Motor neuron (in vitro differentiated cells): ENCODE measurements at places on chromosomes 4 and X. TPM values are rescaled to one million over a fixed set of nuclear protein-coding genes. Genes with fewer than 3 reads are reported as not detected.

DNA sequence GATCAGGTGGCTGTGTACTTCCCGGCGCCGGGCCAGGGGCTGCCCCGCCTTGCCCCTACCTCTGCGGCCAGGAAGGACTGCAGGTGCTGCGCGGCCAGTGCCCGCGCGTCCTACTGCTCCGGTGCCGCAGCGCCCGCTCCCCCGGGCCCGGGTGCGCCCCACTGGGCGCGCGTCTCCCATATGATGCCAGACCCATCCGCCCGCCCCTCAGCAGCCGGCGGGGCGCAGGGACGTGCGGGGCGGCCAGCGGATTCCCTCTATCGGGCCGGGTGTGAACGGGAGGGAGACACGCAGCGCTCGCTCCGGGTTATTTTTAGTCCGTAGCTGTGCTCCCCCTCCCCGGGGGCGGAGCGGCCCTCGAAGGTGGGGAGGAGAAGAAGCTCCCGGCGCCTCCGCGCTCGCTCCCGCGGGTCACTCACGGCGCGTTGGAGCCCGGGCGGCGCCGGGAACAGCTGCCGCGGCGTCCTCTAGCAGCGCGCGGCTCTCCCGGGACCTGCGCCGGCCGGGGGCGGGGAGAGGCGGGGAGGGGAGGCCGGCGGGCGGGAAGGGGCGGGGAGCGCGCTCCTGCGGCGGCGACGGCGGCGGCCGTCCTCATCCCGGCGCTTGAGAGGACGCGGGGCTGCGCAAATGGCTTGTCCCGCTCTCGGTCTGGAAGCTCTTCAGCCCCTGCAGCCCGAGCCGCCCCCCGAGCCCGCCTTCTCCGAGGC is 103.6 kb downstream of the UCHL1 start:
- ATAC-seq, result peak; percentile 85

- ATAC-seq, result no peak
Measured at GRCh38 chr4:36568575-36568974, 287.2 kb downstream of the DTHD1 start.

DNA sequence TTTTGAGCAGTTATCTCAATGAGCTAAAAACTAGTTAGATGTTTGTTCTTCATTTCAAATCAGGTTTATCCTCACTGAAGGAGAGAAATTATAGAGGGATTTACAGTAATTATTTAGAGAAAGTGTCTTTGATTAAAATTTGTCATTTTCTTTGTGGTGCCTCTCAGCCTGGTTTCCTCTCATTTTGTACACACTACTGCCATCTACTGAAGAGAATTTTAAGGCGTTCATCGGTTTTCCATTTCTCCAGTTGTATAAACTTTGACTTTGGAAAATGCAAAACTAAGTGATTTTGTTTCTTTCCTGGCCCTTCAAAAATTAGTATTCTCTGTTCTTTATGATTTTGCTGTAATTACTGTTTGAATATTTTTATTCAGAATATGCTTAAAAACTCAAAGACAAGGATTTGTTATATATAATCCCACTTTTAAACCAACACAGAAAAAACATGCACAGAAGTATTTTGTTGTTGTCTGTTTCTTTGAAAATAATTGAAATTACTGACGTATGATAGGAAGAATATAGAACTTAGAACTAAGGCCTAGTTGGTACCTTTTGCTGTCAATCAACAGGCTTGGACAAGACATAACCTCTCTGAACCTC is 34.4 kb upstream of the ANXA3 start:
- ATAC-seq, result peak; percentile 63

GRCh38 chr4:124201636-124202035 is 510.9 kb downstream of the ANKRD50 start:
- ATAC-seq, result no peak

GRCh38 chr4:40492691-40493090 is 137.0 kb downstream of the RBM47 start:
- no peak for ATAC-seq

DNA sequence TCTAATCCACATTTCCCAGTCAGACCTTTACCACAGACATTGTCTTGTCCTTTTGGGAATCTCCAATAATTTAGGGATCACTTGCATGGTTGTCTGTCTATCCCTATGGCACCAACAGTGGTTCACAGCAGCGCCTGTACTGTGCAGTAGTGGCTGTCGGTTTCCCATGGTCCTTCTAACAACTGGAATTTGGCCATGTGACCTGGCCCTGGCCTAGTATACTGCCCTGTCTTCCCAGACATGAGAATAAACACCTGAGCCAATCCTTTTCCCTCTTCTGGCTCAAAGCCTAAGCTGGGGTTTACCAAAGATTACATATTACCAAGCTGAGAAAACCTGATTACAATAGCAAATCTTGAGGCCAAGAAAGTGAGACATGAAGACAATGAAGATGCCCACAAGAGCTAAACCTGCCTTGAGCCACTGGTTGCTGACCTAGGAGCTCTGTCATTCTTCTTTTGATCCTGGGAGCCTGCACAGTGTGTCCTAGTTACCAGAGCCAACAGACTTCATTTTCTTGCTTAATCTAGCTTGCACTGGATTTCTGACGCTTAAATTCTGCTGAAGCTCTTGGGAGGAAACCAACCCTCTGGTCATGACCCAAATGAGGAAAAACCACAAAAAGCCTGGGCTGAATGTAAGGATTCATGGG is 92.1 kb downstream of the SCD5 start:
- no peak for ATAC-seq

DNA sequence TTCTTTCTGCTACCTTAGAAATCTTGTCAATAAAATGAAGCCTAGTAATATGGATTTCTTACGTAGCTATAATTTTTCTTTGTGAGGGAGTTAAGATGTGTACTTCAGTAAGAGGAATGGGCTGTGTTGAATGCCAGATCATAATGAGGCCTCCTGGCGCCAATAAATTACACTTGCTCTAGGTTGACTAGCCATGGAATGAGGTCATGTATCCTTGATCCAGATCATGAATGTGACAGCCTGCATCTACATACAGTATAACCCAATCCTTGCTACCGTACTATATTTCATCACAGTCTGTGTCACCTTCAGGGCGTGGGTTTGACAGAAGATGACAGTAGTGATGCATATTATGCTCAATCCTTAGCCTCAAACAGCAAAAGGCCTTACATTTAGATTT is 36.2 kb downstream of the NHS start:
- ATAC-seq, result peak; percentile 68

- no peak for ATAC-seq
Measured at GRCh38 chrX:32455704-32456103, 755.6 kb downstream of the DMD start.

GRCh38 chr4:139951021-139951420 is 203.0 kb downstream of the MAML3 start:
- ATAC-seq, result no peak

DNA sequence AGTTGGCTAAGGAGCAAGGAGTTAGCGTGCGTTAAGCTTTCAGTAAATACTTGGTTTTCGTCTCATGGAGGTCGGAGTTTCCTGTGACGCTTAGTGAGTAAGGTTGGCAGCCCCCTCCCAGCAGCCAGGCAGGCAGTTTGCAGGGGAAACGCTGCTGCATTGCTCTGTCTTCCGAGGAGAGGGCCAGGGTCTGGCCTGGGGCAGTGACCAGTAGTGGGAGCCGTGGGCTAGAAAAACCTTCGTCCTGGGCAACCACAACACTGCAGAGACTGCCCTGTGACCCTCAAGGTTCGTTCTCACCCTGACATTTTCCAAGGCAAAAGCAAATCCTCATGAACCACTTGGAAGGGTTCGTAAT is 432 bp downstream of the TMEM175 start:
- peak; percentile 49 for ATAC-seq

GRCh38 chr4:764405-765169 is 59.0 kb downstream of the PCGF3 start:
- no peak for ATAC-seq

DNA sequence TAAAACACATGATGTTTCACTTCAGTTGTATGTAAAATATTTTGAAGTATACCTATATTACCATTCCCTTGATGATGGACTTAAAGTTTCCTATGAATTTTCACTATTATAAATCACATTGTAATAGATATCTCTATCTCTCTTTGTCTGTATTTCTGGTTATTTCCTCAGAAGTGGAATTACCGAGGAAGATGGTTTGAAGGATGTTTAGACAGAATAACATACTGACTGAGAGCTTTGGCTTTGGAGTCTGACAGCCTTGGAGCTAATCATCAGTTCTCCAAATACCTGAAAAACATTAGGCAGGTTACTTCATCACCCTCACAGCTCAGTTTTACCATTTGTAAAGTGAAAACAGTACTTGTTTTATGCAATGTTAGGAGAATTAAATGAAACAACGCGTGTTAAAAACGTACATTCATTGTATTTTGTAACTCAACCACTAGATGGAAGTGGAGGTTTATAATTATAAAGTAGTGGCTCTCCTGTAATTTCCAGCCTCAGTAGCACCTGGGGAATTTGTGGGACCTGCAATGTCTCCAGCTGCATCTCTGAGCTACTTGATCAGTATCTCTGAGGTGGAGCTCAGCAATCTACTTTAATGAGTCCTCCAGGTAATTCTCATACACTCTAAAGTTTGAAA is 14.3 kb downstream of the JCHAIN start:
- ATAC-seq, result peak; percentile 33

GRCh38 chr4:78846258-78846657 is 70.1 kb downstream of the BMP2K start:
- ATAC-seq, result no peak

GRCh38 chrX:104288269-104288668 is 33.5 kb upstream of the ESX1 start:
- ATAC-seq, result no peak

DNA sequence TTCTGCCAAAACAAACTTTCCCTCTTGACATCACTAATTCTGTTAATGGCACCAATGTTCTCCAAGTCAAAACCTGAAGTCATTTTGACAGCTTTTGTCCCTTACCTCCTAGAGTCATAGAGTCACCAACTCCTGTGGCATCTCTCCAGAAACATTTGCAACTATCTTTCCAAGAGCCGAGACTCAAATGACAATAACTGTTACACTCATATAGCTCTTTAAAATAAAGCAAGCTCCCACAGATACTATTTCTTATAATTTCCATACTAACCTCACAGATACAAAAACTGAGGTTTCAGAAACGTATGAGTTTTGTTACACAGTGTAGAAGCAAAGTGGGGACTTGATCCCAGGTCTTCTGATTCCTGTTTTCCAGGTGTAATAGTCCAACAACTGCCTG is 18.3 kb downstream of the GPRIN3 start:
- no peak for ATAC-seq

GRCh38 chrX:129762448-129762847 is 17.3 kb upstream of the SASH3 start:
- ATAC-seq, result no peak

- no peak for ATAC-seq
Measured at GRCh38 chr4:121877041-121877773, 6.9 kb upstream of the BBS7 start.

DNA sequence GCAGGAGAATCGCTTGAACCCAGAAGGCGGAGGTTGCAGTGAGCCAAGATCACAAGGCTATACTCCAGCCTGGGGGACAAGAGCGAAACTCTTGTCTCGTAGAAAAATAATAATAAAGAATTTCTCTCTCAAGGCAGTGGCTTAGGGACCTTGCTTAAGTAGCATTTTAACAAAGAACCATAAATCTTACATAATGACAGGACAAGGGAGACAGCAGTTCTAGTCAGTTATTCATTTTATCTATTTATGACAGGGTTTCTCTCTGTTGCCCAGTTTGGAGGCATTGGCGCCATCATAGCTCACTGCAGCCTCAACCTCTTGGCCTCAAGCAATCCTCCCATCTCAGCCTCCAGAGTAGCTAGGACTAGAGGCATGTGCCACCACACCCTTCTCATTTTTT is 31.9 kb upstream of the NOCT start:
- no peak for ATAC-seq

DNA sequence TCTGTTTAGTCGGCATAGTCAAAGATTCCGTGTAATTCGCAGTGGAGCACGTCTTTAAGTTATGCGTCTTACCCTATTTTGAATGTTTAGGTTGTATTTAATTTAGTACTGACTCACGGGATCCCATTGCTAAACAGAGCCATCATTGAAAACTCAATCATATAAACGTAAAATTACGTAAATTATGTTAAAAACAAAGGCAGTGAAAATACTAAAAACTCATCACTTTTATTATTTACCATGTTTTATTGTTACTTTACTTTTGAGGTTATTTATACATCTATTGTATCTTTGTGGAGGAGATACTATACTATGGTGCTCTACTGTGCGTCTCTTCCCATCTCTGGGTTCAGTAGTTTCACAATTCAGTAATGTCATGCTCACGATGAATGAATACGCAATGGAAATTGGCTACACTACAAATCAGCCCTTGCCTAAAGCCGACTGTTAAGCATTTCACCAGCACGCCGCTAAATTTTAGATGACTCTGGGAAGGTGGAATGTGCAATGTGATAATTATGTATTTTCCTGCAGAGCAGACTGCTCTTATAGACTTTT is 944 bp downstream of the FUNDC2 start:
- no peak for ATAC-seq

GRCh38 chr4:153507310-153508073 is 41.3 kb downstream of the TMEM131L start:
- ATAC-seq, result no peak

DNA sequence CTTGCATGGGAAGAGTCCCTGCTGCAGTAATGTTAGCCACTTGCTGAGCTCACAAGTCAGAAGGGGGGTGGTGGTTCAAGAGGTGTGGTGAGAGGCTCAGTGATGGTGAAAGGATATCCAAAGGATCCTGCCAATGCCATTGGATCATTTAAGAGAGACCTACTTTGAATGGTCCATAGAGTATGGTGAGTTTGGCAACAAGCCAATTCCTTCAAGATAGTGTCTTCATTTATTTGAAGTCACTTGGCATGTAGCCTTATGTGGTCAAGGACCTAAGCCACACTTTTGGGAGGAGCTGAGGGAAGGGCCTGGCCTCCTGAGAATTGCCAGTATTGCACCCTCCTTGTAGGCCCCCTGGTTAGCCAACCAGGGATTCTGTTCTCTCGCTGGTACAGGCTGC is 87.9 kb downstream of the TSPAN7 start:
- no peak for ATAC-seq

DNA sequence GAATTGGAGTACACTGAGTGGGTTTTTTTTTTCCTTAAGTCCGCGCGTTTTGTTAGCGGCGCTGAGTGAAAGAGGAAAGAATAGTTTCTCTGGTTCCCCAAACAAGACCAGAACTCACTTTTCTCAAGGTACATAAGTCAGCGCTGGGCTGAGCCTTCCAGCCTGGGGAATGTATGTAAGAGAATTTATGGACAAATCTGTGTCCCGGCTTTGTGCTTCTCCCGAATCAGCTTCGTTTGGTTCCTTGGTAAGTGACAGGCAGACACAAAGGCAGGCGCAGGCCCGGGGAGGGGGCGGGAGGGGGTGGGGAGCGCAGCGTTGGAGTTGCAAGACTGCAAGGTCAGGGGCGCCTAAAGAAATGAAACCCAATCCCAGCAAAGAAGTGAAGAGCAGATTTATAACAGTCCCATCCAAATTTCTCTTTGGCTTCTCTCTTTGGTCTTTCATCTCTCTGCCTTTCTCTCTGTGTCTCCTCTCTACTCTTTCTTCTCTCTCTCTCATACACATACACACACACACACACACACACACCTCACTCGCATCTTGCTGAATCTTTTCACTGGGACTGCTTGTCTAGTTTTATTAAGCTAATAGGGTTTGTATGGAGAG is 981 bp downstream of the TET2 start:
- ATAC-seq, result peak; percentile 17

- no peak for ATAC-seq
Measured at GRCh38 chr4:184421533-184422155, 52.7 kb downstream of the IRF2 start.

MSX1 gene
- 7.9 and 14.7 TPM in 2 replicates for total RNA-seq

ABLIM2 gene
- 18.7 and 19.2 TPM in 2 replicates for total RNA-seq

PRKX gene
- 22.9 and 23.9 TPM in 2 replicates for total RNA-seq

PALLD gene
- total RNA-seq, result 37.2 and 54.0 TPM in 2 replicates

PLP1 gene
- total RNA-seq, result 5.8 and 7.1 TPM in 2 replicates

TRPC5OS gene
- total RNA-seq, result 0.05 and 0.19 TPM in 2 replicates

BEND2 gene
- not detected in 2 replicates for total RNA-seq

DSPP gene
- 0.14 TPM in 1 of 2 replicates, not detected in the other for total RNA-seq

CYLC1 gene
- 0.13 TPM in 1 of 2 replicates, not detected in the other for total RNA-seq

RS1 gene
- 0.05 and 0.38 TPM in 2 replicates for total RNA-seq

AFP gene
- total RNA-seq, result 1.5 and 2.2 TPM in 2 replicates
